Sciatic nerve (tissue), 2 donors: ENCODE measurements at places on chromosomes 6 and 20. TPM values are rescaled to one million over a fixed set of nuclear protein-coding genes. Genes with fewer than 3 reads are reported as not detected.
A peak's percentile ranks its signal among the peaks of the same experiment; 100 is the strongest.

The FOXF2 gene
- total RNA-seq, result 0.58 TPM

The TMC2 gene
- 0.22 TPM for total RNA-seq

The WFDC12 gene
- not detected for total RNA-seq

The VNN1 gene
- 1.2 TPM for total RNA-seq

The TRMT11 gene
- 29.2 TPM for total RNA-seq

The KCNS1 gene
- total RNA-seq, result not detected

The PRR18 gene
- total RNA-seq, result not detected

The POFUT1 gene
- 27.8 TPM for total RNA-seq

The HDGFL1 gene
- not detected for total RNA-seq

The FAM83D gene
- total RNA-seq, result 0.13 TPM

The SNHG17 gene
- total RNA-seq, result 30.8 TPM

The UBD gene
- 4.1 TPM for total RNA-seq

The BEND3 gene
- total RNA-seq, result 2.4 TPM

The MOXD1 gene
- 14.2 TPM for total RNA-seq

- no peak for DNase-seq
Measured at GRCh38 chr6:12602951-12603672, 113.5 kb upstream of the PHACTR1 start.

- no peak for DNase-seq
Measured at GRCh38 chr6:150930841-150931240, 65.3 kb downstream of the MTHFD1L start.

GRCh38 chr20:62642666-62643520 is 590 bp downstream of the SLCO4A1 start:
- no peak for DNase-seq

DNA sequence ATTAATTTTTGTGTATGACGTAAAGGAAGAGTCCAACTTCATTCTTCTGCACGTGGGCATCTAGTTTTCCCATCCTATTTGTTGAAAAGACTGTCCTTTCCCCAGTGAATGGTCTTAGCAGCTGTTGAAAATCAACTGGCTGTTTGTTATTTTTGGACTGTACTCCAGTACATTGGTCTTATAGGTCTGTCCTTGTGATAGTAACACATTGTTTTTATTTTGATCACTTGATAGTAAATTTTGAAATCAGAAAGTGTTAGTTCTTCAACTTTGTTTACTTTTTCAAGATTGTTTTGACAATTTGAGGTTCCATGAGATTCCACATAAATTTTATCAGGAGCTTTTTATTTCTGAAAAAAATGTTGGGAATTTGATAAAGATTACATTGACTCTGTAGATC is 280.2 kb upstream of the FOXQ1 start:
- DNase-seq, result no peak

DNA sequence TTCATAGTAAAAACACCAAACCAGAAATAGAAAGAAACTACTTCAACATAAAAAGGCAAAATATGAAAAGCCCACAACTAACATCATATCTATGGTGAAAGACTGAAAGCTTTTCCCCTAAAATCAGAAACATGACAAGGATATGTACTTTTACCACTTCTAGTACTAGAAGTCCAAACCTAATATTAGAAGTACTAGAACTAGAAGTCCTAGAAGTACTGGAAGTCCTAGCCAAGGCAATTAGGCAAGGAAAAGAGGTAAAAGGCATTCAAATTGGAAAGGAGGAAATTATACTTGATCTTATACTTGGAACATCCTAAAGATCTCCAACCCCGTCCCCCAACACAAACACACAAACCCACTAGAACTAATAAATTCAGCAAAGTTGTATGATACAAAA is 74.9 kb downstream of the TASP1 start:
- no peak for DNase-seq

DNA sequence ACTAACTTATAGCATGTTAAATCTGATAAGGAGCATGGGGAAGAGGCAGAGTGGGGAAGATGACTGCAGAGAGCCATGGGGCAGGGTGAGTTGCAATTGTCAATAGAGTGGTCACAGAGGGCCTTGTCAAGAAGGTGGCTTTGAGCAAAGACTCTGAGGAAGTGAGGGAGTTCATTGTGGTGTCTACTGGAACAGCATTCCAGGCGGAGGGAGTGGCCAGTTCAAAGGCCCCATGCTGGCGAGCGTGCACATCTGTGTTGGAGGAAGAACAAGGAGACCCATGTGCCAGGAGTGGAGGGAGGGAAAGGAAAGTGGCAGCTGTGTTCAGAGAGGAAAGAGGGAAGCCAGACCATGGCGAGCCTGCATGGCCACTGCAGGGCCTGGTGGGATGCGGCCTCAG is 15.8 kb upstream of the GPR6 start:
- no peak for DNase-seq

- no peak for DNase-seq
Measured at GRCh38 chr6:25341203-25341552, 62.0 kb downstream of the CARMIL1 start.

GRCh38 chr6:117344444-117345291 is 79.3 kb downstream of the VGLL2 start:
- DNase-seq, result no peak

- DNase-seq, result peak; percentile 62
Measured at GRCh38 chr20:45972500-45973183, 639 bp upstream of the ZNF335 start.

DNA sequence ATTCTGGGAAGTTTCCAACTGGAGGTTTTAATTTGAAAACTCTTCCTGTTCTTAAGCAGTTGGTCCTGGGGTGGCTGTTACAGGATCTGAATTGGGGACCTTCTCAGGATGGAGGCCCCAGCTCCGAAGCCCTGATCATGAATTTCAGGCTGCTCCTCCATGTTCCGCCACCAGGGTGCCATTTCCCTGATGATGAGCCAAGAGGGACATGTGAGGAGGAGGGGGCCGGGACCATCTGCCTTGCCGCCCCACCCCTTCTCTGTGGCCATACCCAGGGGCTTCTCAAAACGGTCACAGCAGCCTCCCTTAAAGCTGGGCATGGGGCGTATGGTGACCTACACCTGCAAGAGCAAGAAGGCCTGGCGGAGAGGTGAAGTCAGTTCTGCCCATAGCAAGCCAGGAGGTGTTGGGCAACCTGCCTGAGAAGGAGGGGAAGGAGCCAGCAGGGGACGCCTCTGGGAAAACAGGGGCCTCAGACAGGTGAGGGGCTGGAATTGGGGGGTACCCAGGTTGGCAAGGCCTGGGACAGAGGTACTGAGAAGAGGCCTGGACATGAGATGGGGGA is 3.6 kb upstream of the BAK1 start:
- no peak for DNase-seq

- no peak for DNase-seq
Measured at GRCh38 chr6:148776321-148777308, 29.8 kb downstream of the UST start.

DNA sequence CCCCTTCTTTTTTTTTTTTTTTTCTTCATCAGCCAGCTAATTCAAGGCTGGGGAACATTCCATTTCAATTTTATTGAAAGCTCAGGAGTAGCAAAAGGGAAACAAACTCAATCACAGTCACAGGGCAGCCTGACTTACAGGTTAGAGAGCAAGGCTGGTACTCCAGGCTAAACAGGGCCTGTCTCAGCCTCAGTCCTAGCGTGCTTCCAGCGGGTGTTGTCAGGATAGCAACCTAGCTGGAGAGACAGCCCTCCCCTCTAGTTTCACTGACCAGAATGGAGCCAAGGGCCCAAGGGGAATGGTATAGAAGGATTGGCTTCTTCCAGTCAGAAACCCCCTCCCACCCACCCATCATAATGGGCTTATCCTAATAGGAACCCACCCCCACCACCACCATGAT is 132.9 kb downstream of the PXDC1 start:
- no peak for DNase-seq

DNA sequence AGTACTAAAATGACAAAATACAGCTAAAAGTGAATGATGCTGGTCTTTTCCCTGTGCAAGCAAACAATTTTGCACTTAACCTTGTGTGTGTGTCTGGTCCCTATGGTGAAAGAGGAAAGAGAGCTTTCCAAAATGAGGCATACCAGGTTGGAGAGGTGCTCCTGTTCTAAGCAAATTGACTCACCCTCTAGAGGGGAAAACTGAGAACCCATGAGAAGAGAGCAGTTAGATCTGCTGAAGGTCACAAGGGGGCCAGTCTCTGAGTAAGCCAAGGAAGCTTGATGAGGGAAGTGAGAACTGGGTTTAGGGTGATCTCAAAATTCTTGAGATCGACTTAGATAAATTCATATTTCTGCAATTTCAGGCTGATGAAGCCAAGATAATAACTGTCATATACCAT is 157.5 kb upstream of the TBX18 start:
- no peak for DNase-seq

GRCh38 chr6:7041511-7042026 is 66.2 kb upstream of the RREB1 start:
- DNase-seq, result no peak

GRCh38 chr20:23602241-23602640 is 3.5 kb downstream of the CST9 start:
- DNase-seq, result no peak

- no peak for DNase-seq
Measured at GRCh38 chr6:167652701-167653095, 174.0 kb upstream of the AFDN start.
